Putamen (tissue), 1 donor: ENCODE measurements at places on chromosomes 11 and 22.
A peak's percentile ranks its signal among the peaks of the same experiment; 100 is the strongest.

DNA sequence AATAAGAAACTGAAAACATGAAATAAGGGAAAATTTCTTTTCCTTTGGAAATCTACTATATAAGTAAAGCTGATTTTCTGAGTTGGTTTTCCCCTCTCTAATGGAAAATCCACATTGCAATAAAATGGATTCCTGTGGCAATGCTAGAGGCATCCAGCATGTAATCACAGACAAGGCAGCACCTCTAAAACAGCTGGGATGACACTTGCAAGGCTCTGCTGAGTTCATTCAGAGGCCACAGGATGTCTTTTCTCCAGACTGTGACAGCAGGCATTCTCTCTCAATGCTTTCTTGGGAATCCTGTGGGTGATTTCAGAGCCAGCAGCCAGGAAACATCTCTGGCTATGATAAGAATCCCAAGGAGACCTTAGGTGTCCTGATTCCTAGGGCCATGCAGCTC is 201.3 kb upstream of the BLID start:
- peak; percentile 18 for DNase-seq

- DNase-seq: no peak
Measured at GRCh38 chr11:94956963-94957362, 16.4 kb downstream of the CWC15 start.

- no peak for DNase-seq
Measured at GRCh38 chr11:9533736-9534473, 39.6 kb upstream of the WEE1 start.

GRCh38 chr11:32448232-32448631 is 12.9 kb upstream of the WT1 start:
- no peak for DNase-seq

DNA sequence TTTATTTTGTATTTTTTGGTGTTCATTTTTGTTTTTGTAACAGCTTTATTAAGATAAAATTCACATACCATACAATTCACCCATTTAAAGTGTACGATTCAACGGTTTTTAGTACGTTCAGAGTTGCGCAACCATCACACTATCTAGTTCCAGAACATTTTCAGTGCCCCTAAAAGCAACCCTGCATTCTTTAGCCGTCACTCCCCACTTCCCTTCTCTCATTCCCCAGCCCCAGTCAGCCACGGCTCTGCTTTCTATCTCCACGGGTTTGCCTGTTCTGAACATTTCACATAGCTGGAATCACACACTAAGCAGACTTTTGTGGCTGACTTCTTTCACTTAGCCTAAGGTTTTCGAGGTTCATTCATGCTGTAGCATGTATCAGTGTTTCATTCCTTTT is 9.6 kb upstream of the KCNQ1OT1 start:
- DNase-seq: no peak

DNA sequence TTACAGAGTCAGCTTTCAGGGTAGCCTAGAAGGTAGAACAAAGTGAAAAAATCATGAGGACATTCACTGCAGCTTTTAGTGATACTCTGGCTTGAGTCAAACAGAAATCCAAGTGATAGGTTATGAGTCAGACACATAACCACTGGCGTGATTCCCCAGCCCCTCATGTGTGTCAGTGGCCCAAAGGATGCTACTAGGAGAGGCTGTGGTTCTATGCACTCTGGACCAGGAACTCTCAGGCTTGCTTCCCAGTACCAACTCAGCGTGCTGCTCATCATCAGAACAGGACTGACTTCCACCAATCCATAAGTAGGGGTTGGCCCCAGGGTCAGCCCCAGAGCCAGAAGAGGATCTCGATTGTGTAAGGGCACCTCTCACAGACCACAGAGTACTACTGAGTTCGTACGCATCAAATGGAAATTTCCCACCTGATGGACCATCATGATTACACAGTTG is 116.8 kb downstream of the MED15 start:
- DNase-seq: no peak

GRCh38 chr11:95279921-95280868 is 49.2 kb upstream of the SESN3 start:
- DNase-seq: peak; percentile 63

DNA sequence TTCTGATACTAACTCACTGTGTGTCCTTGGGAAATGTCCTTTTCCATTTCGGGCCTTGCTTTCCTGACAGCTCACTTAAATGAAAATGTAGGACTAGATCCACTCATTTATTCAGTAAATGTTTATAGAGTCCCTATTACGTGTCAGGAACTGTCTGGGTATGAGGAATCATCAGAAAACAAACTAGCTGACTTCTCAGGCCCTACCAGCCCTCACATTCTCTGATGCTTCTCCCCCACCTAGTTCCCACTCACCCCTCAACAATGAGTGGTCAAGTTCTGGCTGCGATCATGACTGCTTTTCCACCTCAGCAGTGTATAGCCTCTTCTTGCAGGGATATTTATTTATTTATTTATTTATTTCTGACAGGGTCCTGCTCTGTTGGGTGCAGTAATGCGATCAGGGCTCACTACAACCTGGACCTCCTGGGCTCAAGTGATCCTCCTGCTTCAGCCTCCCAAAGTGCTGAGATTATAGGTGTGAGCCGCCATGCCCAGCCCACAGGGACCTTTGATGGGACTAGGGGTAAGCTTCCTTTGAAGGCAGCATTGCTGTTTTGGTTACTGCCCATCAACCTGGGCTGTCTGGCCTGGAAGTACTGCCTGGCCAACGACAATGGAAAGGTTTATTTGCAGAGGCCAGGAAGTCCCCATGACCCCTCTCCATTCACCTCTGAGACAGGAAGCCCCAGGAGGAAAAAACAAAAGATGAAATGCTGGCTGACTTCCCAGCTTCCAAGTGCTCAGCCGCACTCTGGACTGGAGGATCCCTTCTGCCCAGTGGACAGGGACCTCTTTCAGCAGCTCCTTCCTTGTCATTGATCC is 33.1 kb upstream of the POLD3 start:
- DNase-seq: no peak

GRCh38 chr11:64998690-64999431 is 2.1 kb upstream of the BATF2 start:
- DNase-seq: no peak

- DNase-seq: peak; percentile 17
Measured at GRCh38 chr22:28582806-28583205, 96.8 kb downstream of the TTC28 start.

- no peak for DNase-seq
Measured at GRCh38 chr11:102422817-102423712, 29.5 kb downstream of the TMEM123 start.

DNA sequence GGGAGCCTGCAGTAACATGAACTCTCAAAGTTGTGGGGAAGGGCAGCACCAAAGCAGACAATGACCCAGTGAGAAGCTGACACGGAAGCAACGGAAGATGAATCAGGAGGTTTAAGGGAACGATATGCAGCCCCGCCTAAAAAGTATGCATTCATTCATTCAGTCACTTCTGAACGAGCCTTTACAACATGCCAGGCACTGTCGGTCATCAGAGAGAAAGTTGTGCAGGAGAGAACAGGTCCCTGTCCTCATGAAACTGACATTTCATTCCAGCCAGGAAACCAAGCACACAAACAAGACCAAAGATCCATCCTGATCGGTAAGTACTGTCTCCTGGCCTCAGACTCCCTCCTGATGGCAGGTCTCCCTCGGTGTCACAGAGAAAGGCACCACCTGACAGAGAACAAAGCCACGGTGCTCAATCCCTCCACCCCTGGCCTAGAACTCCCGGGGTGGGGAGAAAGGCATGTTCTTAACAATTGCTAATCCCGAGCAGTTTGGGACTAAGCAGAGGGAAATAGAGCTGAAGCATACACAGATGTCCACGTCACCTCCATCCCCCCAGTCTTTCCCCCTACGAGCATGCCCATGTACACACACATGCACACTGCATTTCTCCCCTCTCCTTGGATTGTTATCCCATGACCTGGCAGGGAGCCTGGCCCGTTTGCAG is 49.3 kb downstream of the LRFN4 start:
- no peak for DNase-seq

GRCh38 chr11:58919561-58919960 is 19.7 kb upstream of the GLYATL1 start:
- DNase-seq: no peak

DNA sequence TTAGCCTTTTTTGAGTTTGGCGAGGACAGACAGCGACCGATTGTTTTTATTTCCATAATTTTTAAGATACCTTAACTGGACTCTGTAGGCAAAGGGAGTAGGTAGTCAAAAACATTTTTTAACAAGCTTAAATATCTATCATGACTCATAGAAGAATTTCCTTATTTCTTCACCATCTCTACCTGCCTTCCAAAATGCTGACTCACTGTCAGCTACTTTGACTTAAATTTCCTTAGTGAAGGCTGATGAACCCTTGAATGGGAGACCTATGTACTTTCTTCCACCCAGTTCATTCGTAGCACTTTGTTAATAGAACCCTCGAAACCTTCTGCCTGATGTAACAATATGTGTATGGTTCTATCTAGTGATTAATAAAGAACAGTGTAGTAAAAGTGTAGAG is 1.1 kb upstream of the MTMR2 start:
- DNase-seq: no peak

- DNase-seq: no peak
Measured at GRCh38 chr22:45546333-45547015, 43.8 kb downstream of the FBLN1 start.

- DNase-seq: no peak
Measured at GRCh38 chr11:3859373-3859881, 4.0 kb downstream of the STIM1 start.

DNA sequence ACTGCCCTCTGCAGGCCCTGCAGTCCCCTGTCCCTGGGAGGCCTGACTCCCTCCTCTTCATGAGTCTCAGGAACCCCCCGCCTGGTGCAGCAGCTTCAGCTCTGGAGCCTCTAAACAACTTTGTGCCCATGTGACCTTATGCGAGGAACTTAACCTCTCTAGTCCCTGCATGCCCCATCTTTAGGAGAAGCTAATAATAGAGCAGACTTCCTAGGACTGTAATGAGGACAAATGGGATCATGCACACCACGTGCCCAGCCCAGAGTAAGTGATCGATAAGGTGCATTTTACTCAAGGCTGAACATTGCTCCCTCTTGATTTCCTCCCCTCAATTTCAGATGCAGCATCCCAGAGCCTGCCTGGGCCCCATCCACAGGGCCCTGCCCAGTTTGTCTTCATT is 19.0 kb downstream of the KCNJ4 start:
- no peak for DNase-seq

DNA sequence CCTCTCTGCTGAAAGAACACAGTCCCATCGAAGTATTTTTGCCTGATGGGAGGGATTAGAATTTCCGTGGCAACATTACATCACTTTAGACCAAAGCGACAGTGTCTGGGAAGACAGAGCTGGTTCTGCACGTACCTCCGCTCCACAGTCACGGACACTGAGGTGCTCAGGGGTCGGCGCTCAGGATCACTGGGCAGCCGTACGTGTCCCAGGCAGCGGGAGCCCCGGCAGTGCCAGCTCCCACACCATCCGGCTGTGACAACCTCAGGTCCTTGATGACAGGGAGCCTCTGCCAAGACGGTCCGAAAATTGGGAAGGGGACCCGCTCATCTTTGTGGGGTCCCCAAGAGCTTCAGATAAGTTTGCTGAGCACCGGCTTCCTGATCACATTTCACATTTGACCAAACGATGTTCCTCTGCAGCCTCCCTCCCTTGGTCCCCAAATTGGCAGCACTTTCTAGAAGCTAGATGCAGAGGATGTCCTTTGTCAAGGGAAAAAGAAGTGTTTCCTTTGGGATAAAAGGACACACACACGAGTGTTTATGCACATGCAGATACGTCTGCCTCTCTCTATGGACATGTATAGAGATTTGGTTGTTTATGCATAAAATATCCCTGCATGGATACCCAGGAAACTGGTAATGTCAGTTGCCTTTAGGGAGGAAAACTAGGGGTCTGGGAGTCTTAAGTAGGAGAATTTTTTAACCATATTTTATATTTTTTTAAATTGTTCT is 61.6 kb upstream of the LINC01488 start:
- DNase-seq: no peak

DNA sequence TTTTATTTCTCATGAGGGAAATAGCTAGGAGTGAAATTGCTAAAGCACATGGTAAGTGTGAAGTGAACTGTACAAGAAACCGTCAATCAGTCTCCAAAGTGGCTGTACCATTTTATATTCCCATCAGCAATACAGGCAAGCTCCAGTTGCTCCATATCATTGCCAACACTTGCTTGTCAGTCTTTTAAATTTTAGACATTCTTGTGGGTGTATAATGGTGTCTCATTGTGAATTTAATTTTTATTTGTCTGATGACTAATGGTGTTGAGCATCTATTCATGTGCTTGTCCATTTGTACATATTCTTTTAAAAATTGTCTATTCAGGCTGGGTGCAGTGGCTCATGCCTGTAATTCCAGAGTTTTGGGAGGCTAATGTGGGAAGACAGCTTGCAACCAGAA is 34.1 kb upstream of the SMCO4 start:
- DNase-seq: no peak

GRCh38 chr11:5534046-5534445 is 14.3 kb downstream of the OR52H1 start:
- no peak for DNase-seq

GRCh38 chr22:37098976-37099591 is 10.4 kb downstream of the TMPRSS6 start:
- no peak for DNase-seq

DNA sequence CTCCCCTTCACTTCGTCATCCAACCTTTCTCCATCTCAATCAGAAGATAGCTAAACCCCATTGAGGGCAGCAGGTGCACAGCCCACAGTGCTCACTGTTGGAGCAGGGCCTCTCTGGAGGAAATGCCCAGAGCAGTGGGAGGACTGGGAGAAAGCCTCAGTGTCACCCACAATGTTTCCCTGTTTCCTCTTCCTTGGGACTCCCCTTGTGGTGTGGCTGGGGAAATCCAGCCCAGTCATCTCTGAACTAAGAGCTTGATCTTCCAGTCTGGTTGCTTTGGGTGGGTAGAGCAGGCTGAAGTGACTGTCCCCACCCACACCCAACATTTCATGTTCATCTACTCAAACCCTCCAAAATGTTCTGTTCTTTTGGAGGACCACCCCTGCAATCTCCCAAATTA is 29.8 kb upstream of the EED start:
- DNase-seq: no peak
